ENCODE measurements at places on chromosomes 16 and 17.
A peak's percentile ranks its signal among the peaks of the same experiment; 100 is the strongest.

GRCh38 chr16:12245088-12245920 is 268.8 kb downstream of the SNX29 start:
- no peak for DNase-seq

DNA sequence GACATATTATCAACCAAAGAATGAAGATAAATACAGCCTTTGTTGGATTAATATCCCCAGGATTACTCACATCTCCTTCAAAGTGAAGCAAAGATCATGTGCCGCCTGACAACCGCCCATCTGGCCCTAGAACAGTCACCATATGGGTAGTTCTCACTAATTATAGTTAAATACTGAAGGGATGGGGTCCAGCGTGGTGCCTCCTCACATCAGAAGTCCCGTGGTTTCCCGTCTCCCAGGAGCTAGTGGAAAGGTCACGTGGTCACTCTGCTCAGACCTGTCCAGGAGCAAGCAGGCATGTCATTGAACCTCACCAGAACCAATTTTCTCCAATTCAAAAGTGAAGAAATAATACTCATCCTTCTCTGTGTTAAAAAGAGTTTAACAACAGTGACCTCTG is 434.5 kb downstream of the SHISA9 start:
- DNase-seq: no peak

DNA sequence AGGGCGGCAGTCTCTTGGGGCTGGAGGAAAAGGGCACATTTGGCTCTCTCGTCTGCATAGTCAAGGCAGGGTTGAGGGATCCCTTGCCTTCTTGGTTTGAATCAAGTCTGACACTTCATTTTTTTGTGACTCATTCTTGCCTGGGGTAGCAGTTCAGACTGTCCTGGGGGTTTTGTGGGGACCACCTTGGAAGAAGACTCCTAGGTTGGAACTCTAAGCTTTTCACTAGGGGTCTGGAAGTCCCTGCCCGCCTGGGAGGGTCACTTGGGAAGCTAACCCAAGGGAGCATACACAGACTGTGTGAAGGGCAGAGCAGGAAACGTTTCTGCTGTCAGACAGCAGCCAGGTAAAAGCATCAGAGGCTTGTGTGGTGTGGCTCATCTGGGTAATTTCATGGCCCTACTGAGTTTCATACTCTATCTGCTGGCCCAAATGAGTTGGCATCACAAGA is 11.3 kb downstream of the YPEL2 start:
- DNase-seq: no peak

- no peak for DNase-seq
These were observed 4.9 kb upstream of the PSMD7 start for GRCh38 chr16:74291577-74292208.

GRCh38 chr16:89973654-89974335 is 25.2 kb downstream of the DEF8 start:
- no peak for DNase-seq

GRCh38 chr17:8462564-8462963 is 26.9 kb downstream of the NDEL1 start:
- DNase-seq: no peak

GRCh38 chr16:17305694-17306093 is 165.1 kb downstream of the XYLT1 start:
- no peak for DNase-seq

GRCh38 chr17:78958641-78959127 is 21.0 kb downstream of the LGALS3BP start:
- no peak for DNase-seq

DNA sequence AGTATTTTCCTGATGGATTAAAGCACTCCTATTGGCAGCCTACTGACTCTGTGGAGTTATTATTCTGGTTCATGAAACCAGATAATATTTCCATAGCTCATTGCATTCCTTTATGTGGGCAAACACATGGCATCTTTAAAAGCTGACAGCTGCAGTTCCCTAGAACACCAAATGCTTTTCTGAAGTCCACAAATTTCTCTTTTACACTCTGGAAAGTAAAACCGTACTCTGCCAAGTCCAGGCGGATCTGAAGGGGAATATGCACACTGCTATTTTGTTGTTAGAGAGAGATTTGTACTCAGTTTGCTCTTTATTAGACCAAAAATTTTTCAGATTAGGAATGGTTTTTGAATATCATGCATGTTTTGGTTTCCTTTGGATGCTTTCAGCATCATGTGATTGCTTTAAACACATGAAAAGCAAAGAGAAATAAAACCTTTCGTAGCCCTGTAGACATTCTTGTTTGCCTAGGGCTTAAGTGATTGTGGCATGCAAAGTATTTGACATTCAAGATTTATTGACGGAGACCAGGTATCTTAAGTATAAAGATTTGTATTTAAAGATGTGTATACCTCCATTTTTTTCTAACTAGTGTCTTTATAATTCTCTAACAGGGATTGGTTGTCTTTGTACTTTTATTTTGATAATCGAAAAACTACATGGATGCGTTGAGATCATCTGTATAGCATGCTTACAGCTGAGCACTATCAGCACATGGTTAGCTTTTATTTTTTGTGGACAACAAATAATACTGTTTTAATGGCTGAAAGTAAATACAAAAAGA is 19.5 kb downstream of the SEC14L1 start:
- no peak for DNase-seq

GRCh38 chr16:75256059-75256571 is 4.7 kb upstream of the BCAR1 start:
- no peak for DNase-seq

DNA sequence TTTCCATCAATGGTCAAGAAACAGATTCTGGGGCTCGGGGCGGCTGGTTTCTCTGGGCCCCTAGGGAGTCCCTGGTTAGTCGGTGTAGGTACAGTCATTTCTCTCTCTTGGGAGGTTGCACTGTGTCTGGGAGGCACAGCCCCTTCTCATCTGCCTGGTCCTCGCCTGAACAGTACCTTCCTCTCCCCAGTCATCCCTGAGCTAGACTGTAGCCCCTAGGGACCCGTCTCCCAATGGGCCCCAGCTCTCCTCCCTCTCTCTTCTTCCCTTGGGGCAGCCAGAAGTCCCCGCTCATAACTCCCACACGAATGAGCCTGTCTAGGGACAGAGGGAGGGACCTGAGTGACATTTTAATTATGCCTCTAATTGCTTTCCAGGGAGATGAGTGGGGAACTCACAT is 20.2 kb upstream of the CPSF4L start:
- DNase-seq: no peak

GRCh38 chr17:66541461-66542128 is 239.2 kb downstream of the PRKCA start:
- no peak for DNase-seq

- DNase-seq: no peak
These were observed 141.0 kb upstream of the RCVRN start for GRCh38 chr17:10045871-10046658.

- DNase-seq: no peak
These were observed 275.9 kb downstream of the STX8 start for GRCh38 chr17:9299695-9300094.

DNA sequence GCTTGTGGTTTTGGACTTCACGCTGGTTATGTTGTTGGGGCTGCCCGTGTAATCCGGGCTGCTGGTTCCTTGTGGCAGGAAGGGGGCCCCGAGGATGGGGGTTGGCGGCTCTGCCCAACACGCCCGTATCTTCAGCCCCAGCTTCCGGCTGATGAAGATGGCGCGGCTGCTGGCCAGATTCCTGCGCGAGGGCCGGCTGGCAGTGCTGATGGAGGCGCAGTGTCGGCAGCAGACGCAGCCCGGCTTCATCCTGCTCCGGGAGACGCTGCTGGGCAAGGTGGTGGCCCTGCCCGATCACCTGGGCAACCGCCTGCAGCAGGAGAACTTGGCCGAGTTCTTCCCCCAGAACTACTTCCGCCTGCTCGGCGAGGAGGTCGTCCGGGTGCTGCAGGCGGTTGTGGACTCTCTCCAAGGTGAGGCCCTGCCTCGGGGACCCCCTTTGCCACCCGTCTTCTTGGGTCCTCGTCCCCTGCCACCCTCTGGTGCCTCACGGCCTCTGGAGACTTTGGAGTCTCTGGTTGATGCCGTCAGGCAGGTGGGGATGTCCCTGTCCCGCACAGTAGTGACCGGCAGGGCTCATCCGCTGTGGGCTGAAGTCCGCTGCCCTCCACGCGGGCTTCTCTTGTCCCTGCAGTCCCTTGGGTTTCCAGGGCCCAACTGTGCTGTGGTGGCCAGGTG is 2.2 kb downstream of the TELO2 start:
- DNase-seq: no peak

DNA sequence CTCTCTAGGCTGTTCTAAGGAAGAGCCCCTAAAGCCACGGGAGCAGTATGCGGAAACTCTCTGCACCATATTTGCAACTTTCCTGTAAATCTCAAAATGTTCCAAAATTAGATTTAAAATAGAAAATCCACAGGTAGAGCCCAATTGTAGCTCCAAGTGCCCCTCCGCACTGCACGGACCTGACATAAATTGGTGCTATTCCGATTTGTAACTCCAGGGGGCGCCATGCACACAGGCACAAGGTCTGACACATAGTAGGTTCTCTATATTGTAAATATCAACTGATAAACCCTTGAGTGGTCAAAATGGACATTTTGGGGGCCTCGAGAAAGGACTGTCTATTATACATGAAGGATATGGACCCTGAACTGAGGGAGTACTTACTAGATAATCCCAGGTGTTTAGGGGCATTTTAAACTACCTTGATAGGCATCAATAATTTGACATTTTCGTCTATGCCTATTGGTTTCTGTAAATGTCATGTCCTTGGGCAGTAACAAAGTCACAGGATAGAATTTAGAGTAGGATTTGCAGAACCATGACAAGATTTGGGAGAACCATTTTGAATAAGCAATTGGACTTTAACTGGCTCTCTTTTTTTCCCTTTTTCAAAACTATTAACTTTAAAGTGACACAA is 36.6 kb upstream of the TMEM132E start:
- peak; percentile 22 for DNase-seq

GRCh38 chr16:24850289-24850938 is 4.7 kb downstream of the SLC5A11 start:
- no peak for DNase-seq

DNA sequence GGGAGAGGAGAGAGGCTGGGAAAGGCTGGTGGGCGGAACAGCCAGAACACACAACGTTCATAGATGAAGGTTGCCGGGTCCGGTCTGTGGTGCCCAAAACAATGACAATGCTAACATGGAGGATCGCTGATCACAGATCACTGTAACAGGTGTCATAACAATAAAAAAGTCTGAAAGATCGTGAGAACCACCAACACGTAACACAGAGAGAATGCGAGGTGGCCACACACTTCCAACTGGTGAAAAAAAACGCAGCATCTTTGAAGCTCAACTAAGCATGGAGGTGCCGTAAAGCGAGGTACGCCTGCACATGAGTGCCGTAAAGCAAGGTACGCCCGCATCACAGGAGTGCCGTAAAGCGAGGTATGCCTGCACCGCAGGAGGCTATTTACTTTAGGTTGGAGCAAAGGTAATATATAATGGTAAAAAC is 42.3 kb downstream of the ABR start:
- no peak for DNase-seq

- DNase-seq: no peak
These were observed 124.0 kb downstream of the ABCC6 start for GRCh38 chr16:16099320-16099719.

- peak; percentile 86 for DNase-seq
These were observed 664 bp downstream of the HBQ1 start for GRCh38 chr16:180681-181564.

GRCh38 chr17:21676281-21677111 is 15.8 kb upstream of the KCNJ18 start:
- no peak for DNase-seq

- DNase-seq: no peak
These were observed 33.6 kb upstream of the CDH5 start for GRCh38 chr16:66332634-66333610.

DNA sequence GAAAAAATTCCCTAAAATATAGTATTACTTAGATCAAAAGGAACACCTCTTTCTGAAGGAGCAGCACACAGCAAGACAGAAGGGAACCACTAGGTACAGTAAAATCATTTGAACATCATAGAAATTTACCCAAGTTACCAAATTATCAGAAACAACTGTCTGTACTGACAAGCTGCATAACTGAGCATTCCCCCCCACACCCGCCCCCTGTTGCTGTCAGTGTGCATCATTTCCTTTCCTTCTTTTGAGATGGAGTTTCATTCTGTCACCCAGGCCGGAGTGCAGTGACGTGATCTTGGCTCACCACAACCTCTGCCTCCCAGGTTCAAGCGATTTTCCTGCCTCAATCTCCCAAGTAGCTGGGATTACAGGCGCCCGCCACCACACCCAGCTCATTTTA is 120.7 kb downstream of the TRIM37 start:
- DNase-seq: no peak

- peak; percentile 58 for DNase-seq
These were observed 471.6 kb downstream of the SOX9 start for GRCh38 chr17:72592242-72592966.

DNA sequence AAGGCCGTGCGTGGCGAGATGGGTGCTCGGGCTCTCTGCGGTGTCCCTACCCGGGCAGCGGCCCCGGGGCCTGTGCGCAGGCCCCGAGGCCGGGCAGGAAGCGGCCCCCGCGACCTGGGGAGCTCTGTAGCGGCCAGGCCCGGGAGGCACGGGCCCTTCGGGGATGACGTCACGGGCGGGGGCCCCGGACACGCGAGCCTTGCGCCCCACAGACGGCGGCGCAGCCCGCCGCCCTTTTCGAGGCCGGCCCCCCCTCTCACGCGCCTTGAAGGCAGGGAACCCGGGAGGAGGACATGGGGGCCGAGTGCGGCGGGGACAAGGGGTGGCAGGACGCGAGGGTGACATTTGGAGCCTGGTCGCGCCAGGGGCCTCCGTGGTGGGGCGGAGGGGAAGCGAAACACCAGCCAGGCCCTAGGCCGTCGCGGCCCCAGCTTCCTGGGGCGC is 1.1 kb downstream of the RAI1 start:
- peak; percentile 25 for DNase-seq

DNA sequence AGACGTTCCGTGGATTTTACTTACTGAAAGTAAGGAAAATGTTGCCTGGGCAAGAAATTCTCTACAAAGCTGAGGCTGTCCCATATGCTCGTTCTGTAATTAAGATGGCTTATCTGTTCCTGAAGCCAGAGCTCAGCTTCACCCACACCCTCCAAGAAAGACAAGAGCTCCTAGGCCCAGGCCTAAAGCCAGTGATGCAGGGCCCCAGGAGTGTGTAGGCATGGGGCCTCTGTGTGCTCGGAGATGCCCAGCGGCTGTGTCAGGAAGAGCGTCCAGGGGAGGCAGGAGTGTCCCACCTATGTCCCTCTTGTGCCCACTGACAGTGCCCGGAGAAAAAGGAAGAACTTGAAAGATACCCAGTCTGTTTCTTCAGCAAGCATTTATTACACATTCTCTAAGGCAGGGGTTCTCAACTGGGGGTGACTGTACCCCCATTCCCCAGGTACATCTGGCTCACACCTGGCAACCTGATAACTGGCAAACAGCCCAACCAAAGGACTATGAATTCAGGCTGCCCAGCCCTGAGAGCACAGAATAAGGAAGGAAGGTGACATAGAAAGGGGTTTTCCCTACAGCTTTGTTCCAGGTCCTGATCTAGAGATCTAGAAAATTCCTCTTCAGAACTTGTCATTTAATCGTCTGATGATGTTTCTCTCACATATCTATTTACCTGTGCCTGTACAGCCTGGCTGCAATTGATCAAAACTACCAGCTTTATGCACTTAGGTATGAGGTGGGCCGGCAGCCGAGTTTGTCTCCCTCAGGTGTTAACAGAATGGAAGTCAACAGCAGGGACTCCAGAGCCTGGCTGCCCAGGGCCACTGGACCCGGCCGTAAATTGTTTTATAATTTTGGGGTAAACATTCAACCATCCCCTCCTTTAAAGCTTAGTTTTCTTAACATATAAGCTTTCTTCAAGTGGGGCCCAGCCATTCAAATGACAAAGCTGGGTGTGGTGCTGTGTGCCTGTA is 12.0 kb downstream of the SNN start:
- DNase-seq: no peak

Data from T-helper 2 cell (primary cell).